AG04450 (cell line): ENCODE measurements at places on chromosomes 6 and 20.

DNA sequence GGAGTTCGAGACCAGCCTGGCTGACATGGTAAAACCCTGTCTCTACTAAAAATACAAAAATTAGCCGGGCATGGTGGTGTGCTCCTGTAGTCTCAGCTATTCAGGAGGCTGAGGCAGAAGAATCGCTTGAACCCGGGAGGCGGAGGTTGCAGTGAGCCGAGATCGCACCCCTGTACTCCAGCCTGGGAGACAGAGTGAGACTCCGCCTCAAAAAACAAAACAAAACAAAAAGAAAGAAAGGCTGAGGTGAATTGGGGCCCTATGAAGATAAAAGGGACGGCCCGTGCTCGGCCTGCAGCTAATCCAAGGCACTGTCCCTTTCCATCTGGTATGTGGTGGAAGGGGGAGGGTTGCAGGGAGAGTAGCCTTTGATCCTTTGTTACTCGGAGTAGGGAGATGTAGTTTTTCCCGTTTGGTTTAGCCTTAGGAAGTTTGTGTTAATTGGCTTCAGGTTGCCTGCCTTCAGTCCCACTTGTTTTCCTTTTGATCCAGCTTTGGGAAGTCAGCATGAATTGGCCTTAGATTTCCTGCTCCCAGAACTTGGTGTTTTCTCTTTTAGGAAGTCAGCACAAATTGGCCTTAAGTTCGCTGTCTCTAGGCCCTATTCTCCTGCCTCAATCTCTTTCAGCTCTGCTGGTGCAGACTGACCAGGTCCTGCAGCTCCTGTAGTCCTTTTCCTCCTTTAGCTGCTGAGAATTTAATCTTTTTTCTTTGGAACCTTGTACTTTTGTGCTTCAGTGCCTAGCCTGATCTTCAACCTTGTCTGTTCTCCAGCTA is 36.1 kb upstream of the PAQR8 start:
- no peak for DNase-seq

DNA sequence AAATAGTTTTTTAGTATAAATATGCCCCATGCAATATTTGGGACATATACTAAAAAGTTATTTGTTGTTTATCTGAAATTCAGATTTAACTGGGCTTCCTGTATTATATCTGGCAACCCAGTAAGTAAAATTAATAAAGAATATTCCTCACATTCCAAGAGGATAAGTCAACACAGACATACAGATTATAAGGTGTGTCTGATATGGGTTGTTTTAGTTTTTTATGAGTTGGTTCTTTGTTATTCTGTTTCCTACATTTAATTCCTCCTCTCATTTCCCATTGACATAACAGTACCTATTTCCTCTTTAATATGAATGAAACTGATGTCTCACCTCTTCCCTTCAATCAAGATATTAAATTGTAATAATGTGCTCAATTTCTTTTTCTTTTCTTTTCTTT is 1.7 kb upstream of the PLA2G7 start:
- no peak for DNase-seq

DNA sequence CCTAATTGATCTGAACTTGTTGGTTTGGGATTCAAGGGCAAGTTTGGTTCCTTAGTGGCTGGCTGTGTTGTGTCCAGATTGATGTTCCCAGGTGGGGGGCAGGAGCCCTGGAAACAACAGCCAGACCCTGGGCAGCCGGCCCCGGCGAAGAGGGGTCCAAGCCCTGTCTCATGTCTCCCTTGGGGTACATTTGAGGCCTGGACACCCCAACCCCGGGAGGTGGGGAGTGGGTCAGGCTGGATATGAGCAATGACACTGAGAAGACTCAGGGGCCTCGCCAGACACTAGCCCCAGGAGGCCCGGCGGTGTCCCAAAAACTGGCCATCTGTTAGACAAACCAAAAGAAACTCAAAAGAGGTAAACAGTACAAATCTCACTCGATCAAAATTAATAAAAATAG is 79.6 kb downstream of the YTHDF1 start:
- DNase-seq = no peak

- DNase-seq = no peak
These were observed 28.1 kb upstream of the OLIG3 start for GRCh38 chr6:137522198-137522798.

DNA sequence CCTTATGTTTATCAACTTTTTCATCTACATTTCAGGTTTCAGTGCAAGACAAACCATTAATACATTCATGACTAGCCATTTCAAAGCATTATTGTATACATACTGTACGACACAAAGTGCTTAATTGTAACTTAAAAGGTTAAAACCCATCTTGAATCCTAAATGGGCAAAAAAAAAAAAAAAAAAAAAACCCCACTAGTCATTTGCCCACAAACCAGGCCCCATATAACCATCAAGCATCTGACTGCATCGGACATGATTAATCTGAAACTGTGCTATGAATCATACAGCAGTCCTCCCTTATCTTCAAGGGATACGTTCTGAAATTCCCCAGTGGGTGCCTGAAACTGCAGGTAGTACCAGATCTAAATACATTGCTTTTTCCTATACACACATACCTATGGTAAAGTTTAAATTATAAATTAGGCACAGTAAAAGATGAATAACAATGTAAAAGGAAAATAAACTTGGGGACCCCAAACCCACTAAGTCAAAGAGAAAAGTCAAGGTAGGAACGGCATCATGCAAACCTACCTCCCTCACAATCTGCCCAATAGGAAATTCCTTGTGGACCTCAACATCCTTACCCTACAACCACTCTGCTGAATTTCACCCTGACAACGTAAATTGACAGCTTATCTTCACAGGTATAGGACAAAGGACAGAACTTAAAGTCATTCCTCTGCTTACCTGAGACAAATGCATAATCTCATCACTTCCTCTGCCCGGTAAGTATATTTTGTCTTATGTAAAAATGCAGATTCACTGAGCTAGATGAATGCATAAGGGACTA is 14.3 kb downstream of the B4GALT5 start:
- no peak for DNase-seq
